ENCODE measurements at places on chromosomes 5 and 9.

DNA sequence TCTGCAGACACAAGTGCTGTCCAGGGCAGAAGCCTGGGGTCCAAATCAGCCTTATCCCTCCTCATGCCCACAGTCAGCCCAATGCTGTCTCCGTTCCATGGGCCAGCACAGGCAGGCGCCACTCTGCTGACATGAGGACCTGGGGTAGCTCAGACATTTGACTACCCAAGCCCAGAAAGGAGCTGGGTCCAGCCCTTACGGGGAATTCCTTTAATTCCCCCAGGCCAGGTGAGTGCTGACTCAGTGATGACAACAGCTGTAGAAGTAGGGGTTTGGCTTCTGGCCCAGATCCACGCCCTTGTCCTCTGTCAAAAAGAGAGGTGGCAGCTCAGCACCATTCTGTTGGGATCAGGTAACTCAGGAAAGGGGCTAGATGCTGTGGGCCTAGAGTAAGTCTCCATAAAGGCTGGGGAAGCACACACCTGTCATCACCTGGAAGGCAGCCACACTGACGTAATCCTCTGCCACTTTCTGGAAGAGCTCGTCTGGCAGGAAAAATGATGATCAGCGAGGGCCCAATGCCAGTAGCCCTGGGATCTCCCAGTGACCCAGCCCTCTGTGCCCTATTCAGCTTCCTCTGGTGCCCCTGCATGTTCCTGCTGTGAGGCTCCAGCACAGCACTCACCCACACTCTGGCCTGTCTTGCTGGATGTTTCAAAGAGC is 1.9 kb downstream of the RAB24 start:
- H3K27ac ChIP-seq: peak overlapping the region; percentile 75
- no peak overlapping the region for H3K4me3 ChIP-seq
- H3K4me1 ChIP-seq: peaks cover 28% of the 10 kb centered on the region
- DNase-seq: peak; percentile 96
- H3K36me3 ChIP-seq: peaks cover 35% of the 10 kb centered on the region

DNA sequence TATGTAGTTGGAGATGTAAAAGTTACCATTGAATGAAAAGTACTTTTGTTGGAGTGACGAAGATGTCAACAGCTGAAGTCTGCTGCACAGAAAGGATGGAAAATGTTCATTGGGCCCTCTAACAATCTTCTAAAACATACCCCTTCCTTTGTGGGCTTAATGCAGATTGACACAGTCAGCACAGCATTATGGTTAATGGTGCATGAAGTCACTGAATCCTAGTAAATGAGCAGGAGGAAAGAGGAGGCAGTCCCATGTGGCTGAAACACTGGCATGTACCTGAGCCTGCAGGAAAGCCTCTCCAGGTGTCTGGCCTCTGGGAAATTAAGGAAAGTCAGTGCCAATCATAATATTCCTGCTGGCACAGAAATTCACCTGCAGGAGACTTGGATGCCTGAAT is 153.8 kb downstream of the ARL15 start:
- no peak overlapping the region for H3K4me3 ChIP-seq
- no peak overlapping the region for H3K27ac ChIP-seq
- H3K36me3 ChIP-seq: no peaks in the 10 kb centered on the region
- peaks cover 2% of the 10 kb centered on the region for H3K4me1 ChIP-seq

- peaks cover under 1% of the 10 kb centered on the region for H3K4me1 ChIP-seq
- DNase-seq: no peak
- H3K4me3 ChIP-seq: no peak overlapping the region
- no peak overlapping the region for H3K27ac ChIP-seq
Observed at GRCh38 chr9:32401488-32401887, 17.0 kb downstream of the ACO1 start.

DNA sequence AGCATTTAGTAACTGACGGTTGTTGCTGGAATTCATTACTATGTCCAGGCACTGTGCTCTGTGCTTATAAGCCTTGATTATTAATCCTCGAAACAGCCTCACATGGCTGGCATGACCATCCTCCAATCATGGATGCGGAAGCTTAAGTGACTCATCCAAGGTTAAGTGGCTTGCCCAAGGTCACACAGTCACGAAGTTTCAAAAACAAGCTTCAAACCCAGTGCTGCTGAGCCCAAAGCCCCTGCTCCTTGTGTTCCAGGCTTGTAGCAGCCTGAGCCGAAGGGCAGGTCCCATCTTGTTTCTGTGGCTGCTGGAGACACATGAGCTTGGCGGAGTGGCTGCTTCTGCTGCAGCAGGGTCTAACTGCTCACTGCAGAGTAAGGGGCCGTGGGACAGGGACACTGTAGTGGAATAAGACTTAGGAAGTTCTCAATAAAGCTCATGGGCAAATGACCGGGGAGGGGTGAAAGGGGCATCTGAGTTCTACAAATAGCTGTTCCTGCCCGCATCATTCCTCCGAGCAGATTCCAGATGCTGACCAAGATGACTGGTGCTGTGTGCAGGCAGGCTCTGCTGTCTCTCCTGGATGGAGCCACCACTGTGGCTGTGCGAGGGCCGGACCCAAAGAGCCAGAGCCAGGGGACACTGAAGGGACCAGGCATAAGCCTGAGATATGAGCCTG is 32.4 kb downstream of the WHRN start:
- no peaks in the 10 kb centered on the region for H3K27me3 ChIP-seq
- H3K36me3 ChIP-seq: no peaks in the 10 kb centered on the region
- peaks cover 11% of the 10 kb centered on the region for H3K4me1 ChIP-seq
- H3K4me3 ChIP-seq: no peak overlapping the region
- no peak for DNase-seq

DNA sequence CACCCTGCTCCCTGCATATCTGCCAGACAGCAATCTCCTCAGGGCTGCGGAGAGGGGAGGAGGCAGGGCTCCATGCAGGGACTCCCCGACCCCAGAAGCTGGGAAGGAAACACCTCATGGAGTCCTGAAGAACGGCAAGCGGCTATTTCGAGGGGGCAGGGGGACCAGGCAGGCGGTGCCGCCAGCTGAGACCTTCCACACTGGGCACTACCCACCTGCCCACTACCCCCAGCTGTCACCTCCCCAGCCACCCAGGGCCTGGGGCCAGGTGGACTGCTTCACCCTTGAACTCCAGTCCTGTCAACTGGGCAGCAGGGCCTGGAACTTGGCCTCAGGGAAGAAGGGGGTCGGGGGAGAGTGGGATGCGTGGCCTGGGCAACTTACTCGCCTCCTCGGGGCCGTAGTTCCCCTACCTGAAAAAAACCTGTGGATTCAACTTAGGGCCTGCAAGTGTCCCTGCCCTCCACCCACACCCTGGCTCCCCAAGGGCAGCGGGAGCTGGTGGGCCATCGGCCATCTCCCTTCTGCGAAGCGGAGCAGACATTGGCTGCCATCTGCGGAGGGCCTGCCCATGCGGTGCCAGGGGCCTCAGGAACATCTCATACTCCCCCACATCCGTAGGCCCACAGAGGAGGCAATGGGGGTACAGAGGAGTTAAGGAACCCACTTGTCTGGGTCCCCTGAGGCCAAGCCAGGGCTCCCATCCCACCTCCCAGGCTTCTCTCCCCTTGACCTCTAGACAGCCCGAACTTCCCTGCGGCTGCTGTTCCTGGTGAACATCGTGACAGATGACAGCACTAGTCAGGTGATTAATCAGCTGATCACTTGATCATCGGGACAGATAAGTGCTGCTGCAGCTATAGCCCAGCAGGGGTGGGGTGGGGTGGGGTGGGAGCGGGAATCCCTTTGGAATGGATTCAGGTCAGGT is 18.5 kb upstream of the RALGDS start:
- peaks cover 16% of the 10 kb centered on the region for H3K4me1 ChIP-seq
- H3K36me3 ChIP-seq: no peaks in the 10 kb centered on the region
- H3K27me3 ChIP-seq: no peaks in the 10 kb centered on the region

GRCh38 chr9:97315550-97315949 is 8.1 kb downstream of the CCDC180 start:
- DNase-seq: no peak
- no peak overlapping the region for H3K4me3 ChIP-seq
- H3K36me3 ChIP-seq: no peaks in the 10 kb centered on the region
- H3K4me1 ChIP-seq: no peaks in the 10 kb centered on the region
- no peak overlapping the region for H3K27ac ChIP-seq
- H3K27me3 ChIP-seq: no peaks in the 10 kb centered on the region

DNA sequence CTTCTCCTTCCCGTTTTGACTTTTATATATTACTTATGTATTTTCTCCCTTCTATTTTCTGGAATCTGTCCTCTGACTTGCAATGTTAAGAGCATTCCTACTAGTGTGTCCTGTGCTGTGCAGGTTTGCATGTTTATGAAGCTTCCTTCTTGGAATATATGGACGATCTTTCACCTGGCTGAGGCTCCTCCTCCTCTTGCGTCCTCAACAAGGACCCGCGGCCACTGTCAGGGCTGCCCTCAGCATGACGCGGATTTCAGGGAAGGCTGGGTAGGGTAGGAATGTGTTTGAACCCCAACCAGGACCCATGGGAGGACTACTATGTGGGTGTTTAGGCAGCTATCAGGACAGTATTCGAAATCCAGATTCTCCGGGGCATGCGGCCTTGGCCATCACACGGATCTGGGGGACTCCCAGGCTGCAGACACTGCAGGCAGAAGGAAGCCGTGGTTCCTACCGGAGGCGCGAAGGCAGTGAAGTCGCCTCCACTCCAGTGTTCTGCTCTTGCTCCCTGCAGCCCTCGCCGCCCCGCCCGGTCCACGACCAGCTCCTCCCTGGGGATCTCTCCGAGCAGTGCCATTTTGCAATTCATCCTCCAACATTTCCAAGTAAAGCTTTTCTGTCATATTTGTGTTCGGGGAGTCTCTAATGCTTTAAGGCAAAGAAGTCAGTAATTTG is 37.0 kb upstream of the OSMR start:
- no peak overlapping the region for H3K4me3 ChIP-seq
- peaks cover 18% of the 10 kb centered on the region for H3K4me1 ChIP-seq
- no peaks in the 10 kb centered on the region for H3K27me3 ChIP-seq

- DNase-seq: no peak
- H3K27ac ChIP-seq: no peak overlapping the region
- no peaks in the 10 kb centered on the region for H3K27me3 ChIP-seq
- H3K36me3 ChIP-seq: no peaks in the 10 kb centered on the region
- H3K4me3 ChIP-seq: no peak overlapping the region
Observed at GRCh38 chr9:96047741-96048103, 172.2 kb downstream of the ERCC6L2 start.

GRCh38 chr9:71630377-71630995 is 137.8 kb downstream of the CEMIP2 start:
- no peaks in the 10 kb centered on the region for H3K36me3 ChIP-seq
- H3K27me3 ChIP-seq: no peaks in the 10 kb centered on the region
- H3K4me3 ChIP-seq: no peak overlapping the region
- no peak for DNase-seq

DNA sequence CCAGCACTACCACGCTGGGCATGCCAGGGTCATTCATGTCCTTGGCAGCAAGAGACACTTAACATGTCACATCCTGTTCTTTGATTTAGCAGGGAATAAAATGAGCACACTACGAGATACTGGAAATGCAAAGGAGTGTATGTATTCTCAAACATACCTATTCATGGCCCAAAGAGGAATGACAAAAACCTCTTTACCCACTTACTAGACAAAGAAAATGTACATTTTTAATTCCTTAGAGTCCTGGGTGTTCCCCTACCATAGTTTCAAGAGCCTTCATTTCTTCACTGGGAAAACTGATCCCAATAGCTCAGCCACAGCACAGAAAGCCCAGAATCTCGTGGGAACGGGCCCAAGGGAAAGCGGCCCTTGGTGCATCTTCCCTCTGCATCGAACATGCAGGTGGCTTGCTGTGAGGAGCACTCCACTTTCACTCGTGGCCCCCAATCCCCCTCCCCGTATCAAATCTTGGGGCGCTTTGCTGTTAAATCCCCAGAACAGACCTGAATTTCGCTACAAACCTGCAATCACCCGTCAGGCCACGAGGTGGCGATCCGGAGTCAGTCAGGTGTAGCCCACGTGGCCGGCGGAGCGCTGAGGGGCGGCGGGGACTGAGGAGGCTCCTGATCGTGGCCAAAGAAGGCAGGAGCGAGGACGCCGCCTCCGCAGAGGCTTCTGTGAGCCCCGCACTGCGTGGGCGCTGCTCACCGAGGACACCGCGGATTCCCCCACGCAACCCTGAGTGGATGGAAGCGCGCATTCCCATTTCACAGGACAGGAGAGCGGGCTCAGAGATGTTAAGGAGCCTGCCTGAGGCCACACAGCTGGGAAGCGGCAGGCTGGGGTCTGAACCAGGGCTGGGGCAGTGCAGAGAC is 91.4 kb downstream of the LMX1B start:
- H3K4me3 ChIP-seq: no peak overlapping the region
- no peaks in the 10 kb centered on the region for H3K27me3 ChIP-seq
- no peak overlapping the region for H3K27ac ChIP-seq
- peaks cover 10% of the 10 kb centered on the region for H3K4me1 ChIP-seq
- DNase-seq: no peak

DNA sequence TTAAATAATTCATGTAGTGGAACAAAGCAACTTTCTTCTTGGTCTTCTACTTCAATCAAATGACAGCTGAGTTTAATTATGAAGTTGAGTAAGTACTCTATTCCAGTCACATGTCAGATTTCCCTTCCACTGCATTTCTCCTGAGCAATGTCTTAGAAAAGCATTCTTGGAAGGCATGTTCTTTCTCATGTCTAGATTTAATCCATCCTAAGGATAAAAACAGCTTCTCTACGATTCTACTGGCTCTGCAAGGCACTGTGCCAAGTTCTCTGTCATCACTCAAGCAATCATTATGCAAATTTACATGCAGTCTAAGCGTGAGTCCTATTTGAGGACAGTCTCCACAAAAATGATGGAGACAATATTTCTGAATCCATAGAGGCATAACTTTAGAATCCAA is 142.4 kb downstream of the YIPF5 start:
- H3K27ac ChIP-seq: no peak overlapping the region
- H3K4me1 ChIP-seq: no peaks in the 10 kb centered on the region
- DNase-seq: no peak
- H3K27me3 ChIP-seq: no peaks in the 10 kb centered on the region

GRCh38 chr5:80988419-80988935 is 28.3 kb downstream of the RASGRF2 start:
- H3K4me1 ChIP-seq: peaks cover 13% of the 10 kb centered on the region
- no peak overlapping the region for H3K4me3 ChIP-seq
- no peak overlapping the region for H3K27ac ChIP-seq
- no peak for DNase-seq

- H3K27me3 ChIP-seq: peaks cover 22% of the 10 kb centered on the region
- H3K4me3 ChIP-seq: no peak overlapping the region
- no peaks in the 10 kb centered on the region for H3K36me3 ChIP-seq
- no peak overlapping the region for H3K27ac ChIP-seq
Observed at GRCh38 chr5:174731214-174732035, 7.0 kb downstream of the MSX2 start.

GRCh38 chr5:155101697-155102096 is 88.1 kb downstream of the KIF4B start:
- no peaks in the 10 kb centered on the region for H3K36me3 ChIP-seq
- H3K4me3 ChIP-seq: no peak overlapping the region
- DNase-seq: no peak
- H3K4me1 ChIP-seq: no peaks in the 10 kb centered on the region
- H3K27ac ChIP-seq: no peak overlapping the region
- H3K27me3 ChIP-seq: no peaks in the 10 kb centered on the region

- no peak overlapping the region for H3K4me3 ChIP-seq
- H3K36me3 ChIP-seq: no peaks in the 10 kb centered on the region
- no peaks in the 10 kb centered on the region for H3K27me3 ChIP-seq
- no peak for DNase-seq
- no peak overlapping the region for H3K27ac ChIP-seq
- no peaks in the 10 kb centered on the region for H3K4me1 ChIP-seq
Observed at GRCh38 chr9:109597496-109597895, 99.4 kb upstream of the PTPN3 start.

All from RWPE2 (cell line).